Astrocyte of the spinal cord (primary cell): ENCODE measurements at places on chromosomes 2 and 18.

GRCh38 chr2:170563401-170563800, 151.7 kb upstream of the SP5 start:
- DNase-seq = no peak

DNA sequence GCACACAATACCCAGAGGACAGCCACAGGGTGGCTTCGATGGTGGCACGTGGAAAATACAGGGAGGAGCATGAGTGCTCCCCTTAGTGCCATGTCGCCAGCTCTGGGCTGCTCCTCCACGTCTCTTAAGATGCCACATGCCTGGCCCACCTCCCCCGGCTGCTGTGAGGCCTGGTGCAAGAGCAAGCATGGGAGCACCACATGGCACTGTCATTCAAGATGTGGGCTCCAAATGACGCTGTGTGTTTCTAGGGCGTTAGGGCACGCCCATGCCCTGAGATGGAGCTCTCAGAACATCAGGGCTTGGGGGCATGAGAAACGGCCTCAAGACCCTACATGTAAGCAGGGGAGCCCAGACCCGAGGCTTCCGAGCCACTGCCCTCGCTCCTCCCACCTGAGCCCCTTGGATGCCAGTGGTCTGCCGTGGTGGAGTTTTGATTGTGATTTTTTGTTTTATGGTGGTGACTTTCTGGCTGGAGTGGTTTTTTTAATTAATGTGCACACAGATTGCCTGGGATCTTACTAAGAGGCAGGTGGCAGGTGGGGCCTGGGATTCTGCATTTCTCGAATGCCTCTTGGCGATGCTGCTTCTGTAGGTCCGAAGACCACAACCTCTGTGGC, 239.3 kb downstream of the GBX2 start:
- DNase-seq = no peak

DNA sequence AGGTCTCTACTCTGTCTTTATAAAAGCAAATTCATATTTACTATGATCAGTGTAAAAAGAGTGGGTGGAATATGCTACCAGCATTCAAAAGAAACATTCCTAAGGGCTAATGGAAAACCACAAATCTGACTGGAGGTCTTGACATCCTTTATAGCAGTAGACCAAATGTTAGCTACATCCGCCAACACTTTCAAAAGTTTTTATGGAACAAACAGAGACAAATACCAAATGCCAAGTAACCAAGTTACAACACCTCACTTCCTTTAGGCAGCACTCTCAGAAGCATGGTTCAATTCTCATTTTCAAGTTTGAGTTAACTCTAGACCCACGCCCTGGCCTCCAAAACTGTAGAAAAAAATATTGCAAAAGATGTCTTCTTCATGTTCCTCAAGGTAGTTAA, 78.3 kb upstream of the SETBP1 start:
- DNase-seq = peak; percentile 83

GRCh38 chr2:24363301-24363700, 3.0 kb upstream of the ITSN2 start:
- DNase-seq = no peak

GRCh38 chr2:67213270-67213670, 183.9 kb upstream of the ETAA1 start:
- no peak for DNase-seq

- no peak for DNase-seq
Measured at GRCh38 chr2:28312307-28313219, 80.1 kb upstream of the FOSL2 start.

GRCh38 chr18:31356025-31356424, 20.6 kb upstream of the DSG4 start:
- DNase-seq = no peak

DNA sequence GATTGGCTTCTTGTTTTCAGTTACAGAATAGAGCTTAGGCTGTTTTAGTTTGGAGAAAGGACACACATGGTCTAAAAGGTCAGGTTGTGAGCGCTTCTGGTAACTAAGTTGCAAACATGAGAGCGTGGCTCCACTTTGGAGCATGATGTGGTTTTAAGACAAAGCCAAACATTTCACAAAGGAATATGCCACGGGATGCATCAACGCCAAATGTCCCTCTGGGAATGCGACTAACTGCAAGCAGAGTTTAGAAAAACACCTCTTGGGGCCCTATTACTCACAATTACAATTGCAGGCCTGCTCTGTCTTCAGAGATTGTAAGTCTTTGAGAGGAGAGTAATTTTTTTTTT, 25.4 kb downstream of the MYO7B start:
- DNase-seq = peak; percentile 10
